Activated naive CD4-positive, alpha-beta T cell treated with Interleukin-2 at 50 U/mL for 16 hours (primary cell): ENCODE measurements at places on chromosomes 5 and 9.
A peak's percentile ranks its signal among the peaks of the same experiment; 100 is the strongest.

DNA sequence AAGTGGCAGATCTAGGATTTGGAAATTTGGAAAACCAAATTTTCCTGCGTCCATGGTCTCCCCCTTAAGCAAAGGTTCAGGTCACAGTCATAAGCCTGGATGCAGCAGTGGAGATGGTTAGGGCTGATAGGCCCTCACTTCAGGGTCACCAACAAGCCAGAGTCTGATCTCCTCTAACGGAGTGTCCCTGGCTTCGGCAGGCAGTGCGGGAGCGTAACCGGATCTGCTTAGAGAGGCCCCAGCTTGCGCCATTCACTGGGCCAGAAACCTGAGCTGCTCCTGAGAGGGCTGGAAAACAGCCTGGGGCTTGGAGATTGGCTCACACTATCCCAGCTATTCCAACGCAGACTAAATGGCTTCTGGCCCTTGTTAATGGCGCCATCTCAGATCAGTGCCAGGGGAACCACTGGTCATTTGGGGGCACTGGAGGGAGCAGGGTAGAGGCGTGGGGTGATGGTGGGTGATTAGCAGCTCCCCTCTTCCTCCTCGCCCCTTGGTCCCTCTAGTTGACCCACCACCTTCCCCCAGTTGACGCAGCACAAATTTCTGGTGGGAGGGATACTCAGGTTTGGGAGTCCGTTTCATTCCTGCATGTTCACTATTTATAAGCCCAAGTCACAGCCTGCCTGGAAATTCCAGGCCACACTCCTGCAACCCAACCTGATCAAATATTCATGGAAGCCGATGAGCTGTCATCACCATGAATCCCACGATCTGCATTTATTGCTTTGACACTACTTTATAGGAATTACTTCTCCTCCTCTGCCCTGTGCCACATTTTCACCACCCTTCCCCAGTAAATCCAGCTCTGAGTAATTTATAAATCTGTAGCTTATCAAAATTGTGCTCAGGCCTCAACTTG, 134.6 kb upstream of the CPEB4 start:
- no peak for DNase-seq

- no peak for DNase-seq
Observed at GRCh38 chr5:11261241-11261640, 500.2 kb upstream of the DAP start.

GRCh38 chr5:100519075-100519474, 16.1 kb upstream of the FAM174A start:
- no peak for DNase-seq

DNA sequence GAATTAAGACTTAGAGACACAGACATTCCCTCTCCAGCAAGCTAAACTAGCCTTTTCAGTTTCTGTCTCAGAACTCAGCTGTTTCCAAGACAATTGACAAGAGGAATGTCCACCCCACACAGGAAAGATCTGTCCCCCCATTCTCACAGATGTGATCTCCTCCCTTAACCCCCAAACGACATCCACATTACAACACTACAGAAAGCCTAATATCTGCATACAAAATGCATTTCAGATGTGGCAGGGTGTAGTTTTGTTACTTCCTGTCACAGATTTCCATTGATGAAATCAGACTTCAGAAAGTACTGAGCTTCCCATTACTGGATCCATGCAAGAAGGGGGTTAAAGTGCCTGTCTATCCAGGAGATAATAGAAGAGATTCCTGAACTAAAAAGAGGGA, 2.9 kb upstream of the ARSI start:
- DNase-seq = no peak

DNA sequence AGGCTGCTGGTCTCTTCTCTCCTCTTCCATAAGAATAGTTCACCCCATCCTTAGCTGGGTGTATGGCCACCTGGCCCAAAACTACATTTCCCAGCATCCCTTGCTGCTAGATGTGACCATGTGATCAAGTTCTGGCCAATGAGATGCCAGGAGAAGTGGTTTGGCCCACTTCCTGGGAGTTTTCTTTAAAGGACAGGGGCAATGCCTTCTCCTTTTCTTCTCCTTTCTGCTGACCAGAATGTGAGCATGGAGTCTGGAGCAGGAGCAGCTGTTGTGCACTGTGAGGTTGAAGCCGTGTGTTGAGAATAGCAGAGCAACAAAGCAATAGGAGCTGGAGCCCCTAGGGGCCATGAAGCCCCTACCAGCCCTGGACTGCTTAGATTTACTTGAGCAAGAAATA, 36.8 kb downstream of the C9orf50 start:
- peak; percentile 61 for DNase-seq

GRCh38 chr5:177390363-177391300, 6.4 kb downstream of the SLC34A1 start:
- peak; percentile 87 for DNase-seq

- DNase-seq = no peak
Observed at GRCh38 chr5:168858371-168858770, 279.2 kb upstream of the PANK3 start.

DNA sequence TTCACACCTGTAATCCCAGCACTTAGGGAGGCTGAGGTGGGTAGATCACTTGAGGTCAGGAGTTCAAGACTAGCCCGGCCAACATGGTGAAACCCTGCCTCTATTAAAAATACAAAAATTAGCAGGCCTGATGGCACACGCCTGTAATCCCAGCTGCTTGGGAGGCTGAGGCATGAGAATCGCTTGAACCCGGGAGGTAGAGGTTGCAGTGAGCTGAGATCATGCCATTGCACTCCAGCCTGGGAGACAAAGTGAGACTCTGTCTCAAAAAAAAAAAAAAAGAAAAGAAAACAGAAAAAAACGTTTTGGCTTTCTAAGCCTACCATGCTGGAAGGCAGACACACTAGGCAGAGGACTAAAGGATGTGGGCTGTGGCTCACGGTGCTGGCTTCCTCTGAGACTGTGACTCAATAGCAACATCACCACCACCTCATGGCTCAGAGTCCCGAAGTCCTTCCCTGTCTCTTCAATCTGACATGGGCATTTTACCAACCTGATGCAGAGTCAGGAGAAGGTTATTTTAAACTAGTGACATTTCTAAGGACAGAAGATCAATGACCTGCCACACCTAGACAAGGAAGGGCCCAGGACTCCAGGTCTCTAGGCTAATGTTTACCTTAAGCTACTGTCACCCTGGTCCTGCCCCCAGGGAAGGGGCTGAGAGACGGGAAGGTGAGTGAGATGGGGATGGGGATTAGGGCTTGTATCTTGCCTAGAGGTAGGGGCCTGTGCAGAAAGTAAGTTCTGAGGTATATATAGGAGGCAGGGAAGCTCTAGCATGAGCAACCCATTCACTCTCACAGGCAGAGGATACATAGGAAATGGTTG, 3.7 kb downstream of the ECSCR start:
- DNase-seq = peak; percentile 78

DNA sequence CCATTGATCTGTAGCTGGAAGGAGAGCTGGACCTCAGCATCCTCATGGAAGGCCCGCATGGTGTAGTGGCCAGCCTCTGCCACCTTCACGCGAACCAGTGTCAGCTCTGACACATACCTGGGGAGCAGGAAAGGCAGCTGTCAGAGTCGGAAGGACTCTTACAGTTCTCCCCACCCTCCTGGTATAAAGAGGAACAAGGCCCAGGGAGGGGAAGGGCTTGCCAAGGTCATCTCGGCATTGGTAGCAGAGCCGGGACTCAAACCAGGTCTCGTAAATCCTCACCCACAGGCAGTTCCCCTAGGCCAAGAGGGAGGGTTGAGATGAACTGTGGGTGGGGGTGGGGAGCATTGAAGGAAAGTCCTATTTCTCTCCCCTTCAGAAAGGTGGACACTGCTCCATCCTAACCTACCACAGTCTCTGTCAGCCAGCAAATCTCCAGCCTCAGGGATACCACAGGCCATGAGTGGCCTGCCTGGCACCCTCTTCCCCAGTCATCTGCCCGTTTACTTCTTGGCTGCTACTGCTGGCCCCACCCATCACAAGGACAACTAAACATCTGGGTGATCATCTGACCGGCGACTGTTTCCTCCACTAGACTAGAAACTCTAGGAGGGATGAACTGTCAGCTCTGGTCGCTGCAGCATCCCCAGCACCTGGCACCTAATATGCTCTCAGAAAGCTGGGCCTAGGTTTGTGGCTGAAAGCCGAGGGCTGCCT, 23.5 kb downstream of the PDGFRB start:
- no peak for DNase-seq

DNA sequence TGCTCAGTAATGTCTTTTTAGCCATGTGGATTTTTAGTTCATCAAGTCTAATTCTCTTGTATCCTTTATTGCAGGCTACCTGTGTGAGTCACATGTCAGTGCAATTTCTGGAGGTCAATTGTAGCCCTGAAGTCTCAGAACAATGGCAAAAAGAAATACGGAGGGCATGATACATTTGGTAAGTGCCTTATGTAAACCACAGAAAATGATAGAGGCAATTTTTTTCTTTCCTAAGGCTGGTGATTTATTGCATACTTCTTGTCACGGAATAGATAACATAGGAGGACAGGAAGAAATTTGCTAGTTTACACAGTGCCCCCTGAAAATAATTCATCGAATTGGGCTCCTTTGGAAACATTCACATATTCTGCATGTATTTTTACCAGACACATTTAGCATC, 235.9 kb downstream of the DMRTA1 start:
- no peak for DNase-seq

DNA sequence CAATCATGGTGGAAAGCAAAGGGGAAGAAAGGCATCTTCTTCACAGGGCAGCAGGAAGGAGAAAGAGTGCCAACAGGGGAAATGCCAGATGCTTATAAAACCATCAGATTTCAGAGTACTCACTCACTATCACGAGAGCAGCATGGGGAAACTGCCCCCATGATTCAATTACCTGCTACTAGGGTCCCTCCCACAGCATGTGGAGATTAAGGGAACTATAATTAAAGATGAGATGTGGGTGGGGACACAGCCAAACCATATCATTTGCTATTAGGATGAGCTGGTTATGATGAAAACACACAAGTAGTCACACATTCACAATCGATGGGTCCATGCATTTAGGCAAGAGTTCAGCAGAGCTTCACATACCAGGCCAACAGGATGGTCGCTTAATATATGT, 469.0 kb downstream of the PDE4D start:
- no peak for DNase-seq

DNA sequence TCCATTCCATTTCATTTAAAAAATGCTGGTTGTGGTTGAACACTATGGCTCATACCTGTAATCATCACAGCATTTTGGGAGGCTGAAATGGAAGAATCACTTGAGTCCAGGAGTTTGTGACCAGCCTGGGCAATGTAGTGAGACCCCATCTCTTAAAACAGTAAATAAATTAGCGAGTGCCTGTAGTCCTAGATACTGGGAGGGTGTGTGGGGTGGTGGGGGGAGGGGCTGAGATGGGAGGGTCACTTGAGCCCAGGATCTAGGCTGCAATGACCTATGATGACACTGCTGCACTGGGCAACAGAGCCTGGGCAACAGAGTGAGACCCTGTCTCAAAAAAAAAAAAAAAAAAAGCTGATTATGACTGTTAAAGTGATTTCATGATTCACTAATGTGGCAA, 29.1 kb downstream of the DDX46 start:
- no peak for DNase-seq

GRCh38 chr5:17249029-17249634, 31.7 kb downstream of the BASP1 start:
- no peak for DNase-seq

DNA sequence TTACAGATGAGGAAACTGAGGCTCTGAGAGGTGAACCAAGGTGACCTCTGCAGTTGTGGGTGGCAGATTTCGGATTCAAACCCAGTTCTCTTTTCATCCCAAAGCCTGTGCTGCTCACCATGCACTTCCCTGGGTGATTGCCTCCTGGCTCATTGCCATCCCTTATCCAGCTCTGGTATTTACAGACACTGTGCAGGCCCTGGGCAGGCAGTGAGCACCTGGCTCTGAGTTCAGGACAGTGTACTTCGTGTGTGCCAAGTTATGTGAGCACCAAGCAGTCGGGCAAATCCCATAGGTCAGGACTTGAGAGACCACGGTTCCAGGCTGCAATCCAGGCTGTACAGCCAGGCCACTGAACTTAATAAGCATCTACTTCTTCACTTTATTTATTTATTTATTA, 1.4 kb downstream of the LRSAM1 start:
- DNase-seq = no peak

DNA sequence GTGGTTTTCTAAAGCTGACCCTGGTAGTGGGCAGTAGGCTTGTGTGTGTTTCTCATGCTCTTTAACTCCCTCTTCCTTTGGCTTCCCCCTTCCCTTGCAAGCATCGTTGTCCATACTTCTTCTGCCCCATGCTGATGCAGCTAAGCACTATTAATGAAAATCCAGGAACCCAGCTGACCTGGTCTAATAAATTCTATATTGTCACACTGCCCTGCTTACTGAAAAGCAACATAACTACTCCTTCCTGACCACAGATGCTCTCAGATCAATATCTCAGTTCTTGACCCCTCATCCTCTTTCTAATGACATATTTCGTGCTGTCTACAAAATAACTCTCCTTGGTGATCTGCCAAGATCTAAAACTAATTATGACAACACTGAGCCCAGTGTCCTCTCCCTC, 405.5 kb downstream of the EFNA5 start:
- DNase-seq = no peak

GRCh38 chr5:89613222-89613956, 730.4 kb upstream of the MEF2C start:
- no peak for DNase-seq

- DNase-seq = no peak
Observed at GRCh38 chr5:90528601-90529193, 687 bp downstream of the LYSMD3 start.

DNA sequence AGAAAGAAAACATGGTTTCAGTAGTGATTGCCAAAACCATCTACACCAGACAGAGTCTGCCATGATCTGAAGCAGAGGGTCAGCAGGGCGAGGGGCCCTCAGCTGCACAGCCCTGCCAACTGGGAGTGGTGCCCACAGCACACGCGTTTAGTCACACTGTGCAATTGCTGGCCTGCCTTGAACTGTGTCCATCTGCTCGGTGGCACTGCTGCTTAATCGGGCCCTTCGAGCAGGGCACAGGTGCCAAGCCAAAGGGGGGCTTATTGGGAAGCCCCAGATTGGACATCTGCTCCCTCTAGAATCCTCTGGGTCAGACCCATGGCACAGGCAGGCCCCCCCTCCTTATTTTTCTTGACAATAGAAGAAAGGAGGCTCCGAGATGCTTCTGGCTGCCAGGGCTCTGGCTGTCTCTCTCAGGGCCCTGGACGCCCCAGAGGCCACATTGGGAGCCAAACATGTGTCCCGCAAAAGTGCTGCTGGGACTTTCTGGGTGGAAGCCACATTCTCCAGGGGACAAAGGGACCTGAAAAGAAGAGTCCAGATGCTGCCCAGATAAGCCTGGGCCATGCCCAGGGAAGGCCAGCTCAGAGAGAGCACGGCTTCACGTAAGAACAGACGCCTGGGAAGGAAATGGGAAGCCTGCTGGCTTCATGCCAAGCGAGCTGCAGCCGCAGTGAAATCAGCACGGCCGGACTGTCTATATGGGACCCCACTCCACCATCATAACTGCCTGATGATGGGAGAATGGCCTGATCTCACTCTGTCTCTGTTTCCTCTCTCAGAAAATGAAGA, 349.2 kb downstream of the GADD45G start:
- DNase-seq = no peak

- DNase-seq = no peak
Observed at GRCh38 chr5:18967637-18968036, 1020.4 kb downstream of the CDH18 start.

- DNase-seq = no peak
Observed at GRCh38 chr9:89810431-89810830, 205.6 kb downstream of the GADD45G start.
